Tibial nerve (tissue), 4 donors: ENCODE measurements at places on chromosomes 2 and 18.
A peak's percentile ranks its signal among the peaks of the same experiment; 100 is the strongest.

GRCh38 chr2:112642966-112643365 lies 2.8 kb upstream of the SLC20A1 start:
- DNase-seq, result no peak

GRCh38 chr18:46148810-46149209 lies 44.6 kb downstream of the HAUS1 start:
- DNase-seq, result peak; percentile 18

DNA sequence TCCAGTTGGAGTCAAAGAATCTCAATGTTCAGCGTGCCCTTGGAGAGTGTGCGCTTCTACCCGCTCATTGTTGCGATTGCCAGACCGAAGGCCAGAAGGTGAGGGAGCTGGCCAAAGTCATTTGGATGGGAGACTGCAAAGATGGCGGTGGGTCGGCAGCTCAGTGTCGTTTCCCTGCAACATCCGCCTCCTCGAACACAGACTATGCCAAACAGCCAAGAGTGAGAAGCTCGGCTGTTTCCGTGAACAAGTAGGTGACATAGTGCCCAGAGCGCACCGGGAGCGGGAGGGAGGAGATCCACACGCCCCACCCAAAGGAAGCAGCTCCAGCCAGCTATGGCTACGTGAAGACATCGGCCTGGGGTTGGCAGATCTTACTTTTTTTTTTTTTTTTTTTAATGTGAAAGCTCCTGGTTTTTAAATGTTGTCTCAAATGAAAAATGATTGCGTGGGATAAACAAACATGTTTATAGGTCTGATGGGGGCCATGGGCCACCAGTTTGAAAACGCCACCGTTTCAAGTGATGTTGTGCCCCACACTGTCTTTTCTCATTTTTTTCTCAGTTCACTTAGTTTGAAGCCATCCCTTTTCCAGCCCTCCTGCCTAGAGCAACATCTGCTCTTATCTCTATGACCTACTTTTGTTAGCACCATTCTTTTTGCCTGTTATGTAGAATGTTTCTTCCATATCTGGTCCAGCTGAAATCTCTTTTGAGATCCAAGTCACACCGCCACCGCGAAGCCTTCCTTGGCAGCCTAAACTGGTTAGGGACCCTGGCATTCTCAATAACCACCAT lies 682.4 kb downstream of the RNF144A start:
- DNase-seq, result no peak

DNA sequence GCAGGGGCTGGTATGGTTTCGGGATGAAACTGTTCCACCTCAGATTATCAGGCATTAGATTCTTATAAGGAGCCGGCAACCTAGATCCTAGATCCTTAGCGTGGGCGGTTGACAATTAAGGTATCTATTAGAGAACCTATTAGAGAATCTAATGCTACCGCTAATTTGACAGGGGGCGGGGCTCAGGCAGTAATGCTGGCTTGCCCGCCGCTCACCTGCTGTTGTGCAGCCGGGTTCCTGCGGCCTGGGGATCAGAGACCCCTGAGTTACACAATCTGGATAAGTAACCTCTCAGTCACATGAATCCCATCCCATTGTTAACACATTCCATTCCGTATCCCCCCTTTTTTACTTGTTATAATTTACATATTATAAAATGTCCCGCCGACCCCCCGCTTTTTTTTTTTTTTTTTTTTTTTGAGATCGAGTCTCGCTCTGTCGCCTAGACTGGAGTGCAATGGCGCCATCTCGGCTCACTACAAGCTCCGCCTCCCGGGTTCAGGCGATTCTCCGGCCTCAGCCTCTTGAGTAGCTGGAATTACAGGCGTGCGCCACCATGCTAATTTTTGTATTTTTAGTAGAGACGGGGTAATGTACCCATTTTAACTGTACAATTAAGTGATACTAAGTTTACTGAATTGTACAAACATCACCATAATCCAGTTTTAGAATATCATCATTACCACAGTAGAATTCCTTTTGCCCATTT lies 42.0 kb upstream of the GPD2 start:
- DNase-seq, result no peak

DNA sequence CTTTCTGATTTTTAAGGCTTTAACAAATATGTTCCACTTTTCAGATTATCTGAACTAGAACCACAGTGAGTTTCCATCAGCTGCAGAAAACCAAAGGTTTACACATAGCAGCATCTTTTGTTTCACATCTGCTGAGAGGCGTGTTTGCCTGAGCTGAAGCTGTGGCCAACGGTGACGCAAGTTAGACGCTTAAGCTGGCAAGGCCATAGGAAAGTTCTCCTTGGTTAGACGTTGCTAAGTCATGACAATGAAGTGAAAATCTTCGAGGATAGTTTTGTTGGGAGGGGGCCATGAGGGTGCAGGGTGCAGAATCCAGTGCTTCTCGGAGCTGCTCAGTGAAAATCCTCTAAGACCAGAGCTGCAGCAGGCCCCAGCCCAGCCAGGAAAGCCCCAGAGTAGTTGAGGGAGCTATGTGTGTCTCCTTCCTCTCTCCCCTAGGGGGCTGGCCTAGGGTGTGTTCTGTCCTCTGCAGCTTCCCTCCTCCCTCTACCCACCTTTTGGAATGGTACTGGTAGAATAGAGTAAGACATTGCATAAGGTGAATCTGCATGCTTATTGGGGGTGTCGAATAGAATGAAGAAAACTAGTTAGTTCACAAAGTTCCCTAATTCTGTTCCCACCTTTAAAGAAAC lies 105.4 kb downstream of the FHOD3 start:
- peak; percentile 74 for DNase-seq

- DNase-seq, result no peak
These were observed 52.1 kb downstream of the ICOS start for GRCh38 chr2:203988500-203989260.

- DNase-seq, result no peak
These were observed 2.0 kb downstream of the CDH7 start for GRCh38 chr18:65752625-65753325.

DNA sequence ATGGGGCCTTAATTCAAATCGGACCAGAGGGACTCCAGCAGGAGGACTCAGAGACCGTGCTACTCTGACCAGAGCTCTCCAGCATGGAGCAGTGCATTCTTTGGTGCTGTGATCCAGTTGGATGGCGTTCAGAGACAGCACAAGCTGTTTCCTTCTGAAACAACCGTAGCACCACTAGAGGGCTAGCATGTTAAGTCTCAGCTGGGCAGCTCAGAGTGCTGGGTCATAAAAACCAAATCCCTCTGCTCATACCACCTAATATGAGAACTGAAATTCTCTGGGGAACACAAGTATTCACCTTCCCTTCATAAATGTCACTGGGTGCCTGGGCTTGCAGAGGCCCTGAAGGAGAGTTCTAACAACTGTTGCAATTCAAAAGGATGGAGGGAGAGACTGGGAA lies 97.7 kb upstream of the TFCP2L1 start:
- no peak for DNase-seq

- DNase-seq, result no peak
These were observed 1186.8 kb upstream of the CELF4 start for GRCh38 chr18:38752430-38752829.

DNA sequence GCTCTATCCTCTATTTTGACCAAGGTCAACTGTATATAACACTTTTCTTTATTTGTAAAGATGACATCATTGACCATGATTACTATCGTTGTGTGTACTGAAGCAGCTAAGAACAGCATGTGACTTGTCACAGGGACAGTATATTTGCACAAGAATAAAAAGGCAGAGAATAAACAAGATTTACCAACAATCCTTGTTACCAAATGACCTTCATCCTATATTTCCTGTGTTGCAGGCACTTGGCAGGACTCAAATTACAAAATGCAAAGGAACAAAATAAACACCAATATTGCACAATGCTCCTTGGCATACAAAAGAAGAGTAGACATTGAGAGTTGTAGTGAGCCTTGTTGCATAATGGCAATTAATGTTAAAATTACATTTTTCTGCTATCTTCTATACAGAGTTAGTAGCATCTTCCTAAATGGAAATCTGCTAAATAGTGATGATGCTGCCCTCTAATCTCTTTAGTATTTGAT lies 61.8 kb downstream of the RFTN2 start:
- DNase-seq, result no peak

DNA sequence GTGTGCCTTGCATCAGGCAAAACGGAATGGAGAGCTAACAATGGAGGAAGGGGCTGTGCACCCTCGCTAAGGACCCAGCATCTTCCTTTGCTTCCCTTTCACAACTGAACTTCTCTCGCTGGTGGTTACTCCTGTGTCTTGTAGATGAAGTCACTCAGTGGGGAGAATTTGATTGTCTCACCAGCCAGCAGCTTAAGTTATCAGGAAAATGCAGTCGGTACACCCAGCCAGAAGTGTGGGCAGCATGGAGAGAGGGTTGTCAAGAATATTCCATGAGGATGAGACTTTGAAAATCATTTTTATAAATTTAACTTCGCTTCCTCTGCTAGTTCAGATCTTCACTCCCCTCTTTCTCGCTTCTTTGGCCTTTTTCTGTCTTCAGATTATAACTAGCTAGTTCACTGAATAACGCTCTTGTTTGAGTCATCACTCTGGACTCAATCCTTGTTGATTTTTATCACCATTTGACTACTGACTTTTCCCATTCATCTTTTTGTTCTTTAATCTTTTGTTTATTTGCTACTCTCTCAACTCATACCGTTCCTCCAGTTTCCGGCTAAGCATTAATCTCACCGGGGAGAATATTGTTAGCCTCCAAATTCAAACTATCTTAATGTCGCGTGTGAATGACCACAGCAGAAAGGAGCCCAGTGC lies 221.7 kb downstream of the CD226 start:
- DNase-seq, result no peak
